ENCODE measurements at places on chromosomes 3 and 15. TPM values are rescaled to one million over a fixed set of nuclear protein-coding genes. Genes with fewer than 3 reads are reported as not detected.

ACSBG1 gene
- total RNA-seq = 3.4 TPM

SV2B gene
- total RNA-seq = 3.2 TPM

GRCh38 chr15:64522226-64522823 lies 61.9 kb downstream of the ZNF609 start:
- DNase-seq = no peak

- no peak for DNase-seq
These were observed 199.4 kb upstream of the NR2E3 start for GRCh38 chr15:71610728-71611552.

DNA sequence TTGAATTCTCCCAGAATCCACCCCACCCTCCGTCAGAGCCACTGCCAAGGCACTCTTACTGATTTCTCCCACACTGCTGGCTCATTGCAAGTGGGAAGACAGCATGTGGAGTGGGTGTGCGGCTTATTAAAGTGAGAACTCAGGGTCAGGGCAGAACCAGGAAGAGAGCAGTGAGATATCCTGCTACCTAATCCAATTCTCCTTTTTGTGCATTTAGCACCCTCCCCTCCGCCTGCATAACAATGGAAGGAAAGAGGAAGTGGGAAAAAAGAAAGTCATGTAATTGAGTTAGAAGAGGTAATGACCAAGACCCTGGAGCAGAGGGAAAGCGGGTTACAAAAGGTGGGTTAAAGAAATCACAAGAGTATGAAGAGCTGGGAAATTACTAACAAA lies 27.8 kb upstream of the PIK3CB start:
- DNase-seq = no peak

Measured in vagina (tissue), 2 donors.